Endothelial cell of umbilical vein (primary cell): ENCODE measurements at places on chromosomes 7 and 10. TPM values are rescaled to one million over a fixed set of nuclear protein-coding genes. Genes with fewer than 3 reads are reported as not detected.

DNA sequence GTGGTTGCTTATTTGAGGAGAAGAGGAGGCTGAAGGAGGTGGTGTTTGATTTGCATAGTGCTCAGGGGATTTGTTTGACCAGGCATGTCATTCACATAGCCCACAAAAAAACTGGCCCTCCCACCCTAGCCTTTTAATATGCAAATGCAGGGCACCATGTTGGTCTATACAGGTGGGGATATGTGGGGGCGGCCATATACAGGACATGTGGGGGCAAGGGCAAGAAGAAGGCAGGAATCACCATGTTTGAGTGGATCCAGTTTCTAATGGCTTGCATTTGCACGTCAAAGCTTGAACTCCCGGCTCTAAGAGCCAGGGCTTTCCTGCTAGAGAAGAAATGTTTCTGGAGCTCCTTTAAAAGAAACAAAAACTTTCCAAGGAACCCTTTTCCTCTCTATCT is 541.0 kb downstream of the ZWINT start:
- no peaks in the 10 kb centered on the region for H3K4me1 ChIP-seq
- no peaks in the 10 kb centered on the region for H3K36me3 ChIP-seq
- H3K27me3 ChIP-seq, result no peaks in the 10 kb centered on the region

DNA sequence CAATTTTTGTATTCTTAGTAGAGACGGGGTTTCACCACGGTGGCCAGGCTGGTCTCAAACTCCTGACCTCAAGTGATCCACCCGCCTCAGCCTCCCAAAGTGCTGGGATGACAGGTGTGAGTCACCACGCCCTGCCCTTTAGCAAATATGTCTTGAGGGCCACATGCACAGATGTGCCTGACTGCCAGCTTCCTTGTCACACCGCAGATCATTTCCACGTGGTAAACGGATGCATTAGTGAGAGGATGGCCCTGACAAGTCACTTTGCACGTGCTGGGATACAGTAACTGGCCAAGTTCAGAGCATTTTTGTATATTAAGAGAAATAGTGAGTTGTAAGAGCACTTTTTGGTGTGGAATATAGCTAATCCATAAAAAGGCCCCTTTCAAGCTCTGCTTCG is 44.3 kb upstream of the FAM180A start:
- H3K4me3 ChIP-seq, result no peak overlapping the region
- DNase-seq, result no peak
- no peaks in the 10 kb centered on the region for H3K27me3 ChIP-seq
- H3K27ac ChIP-seq, result no peak overlapping the region

DNA sequence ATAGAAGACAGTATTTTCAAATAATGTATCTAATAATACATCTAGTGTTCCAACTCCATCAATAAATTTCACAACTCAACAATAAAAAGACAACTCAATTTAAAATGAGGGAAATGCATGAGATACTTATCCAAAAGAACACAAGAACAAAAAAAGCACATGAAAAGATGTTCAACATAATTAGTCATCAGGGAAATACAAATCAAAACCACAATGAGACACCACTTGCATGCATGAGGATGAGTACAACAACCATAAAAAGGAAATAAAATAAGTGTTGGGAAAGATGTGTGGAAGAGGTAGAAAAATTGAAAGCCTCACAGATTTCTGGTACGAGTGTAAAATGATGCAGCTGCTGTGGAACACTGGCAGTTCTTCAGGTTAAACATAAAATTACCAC is 111.6 kb upstream of the PTPRZ1 start:
- no peak for DNase-seq
- no peaks in the 10 kb centered on the region for H3K27me3 ChIP-seq
- H3K27ac ChIP-seq, result no peak overlapping the region

DNA sequence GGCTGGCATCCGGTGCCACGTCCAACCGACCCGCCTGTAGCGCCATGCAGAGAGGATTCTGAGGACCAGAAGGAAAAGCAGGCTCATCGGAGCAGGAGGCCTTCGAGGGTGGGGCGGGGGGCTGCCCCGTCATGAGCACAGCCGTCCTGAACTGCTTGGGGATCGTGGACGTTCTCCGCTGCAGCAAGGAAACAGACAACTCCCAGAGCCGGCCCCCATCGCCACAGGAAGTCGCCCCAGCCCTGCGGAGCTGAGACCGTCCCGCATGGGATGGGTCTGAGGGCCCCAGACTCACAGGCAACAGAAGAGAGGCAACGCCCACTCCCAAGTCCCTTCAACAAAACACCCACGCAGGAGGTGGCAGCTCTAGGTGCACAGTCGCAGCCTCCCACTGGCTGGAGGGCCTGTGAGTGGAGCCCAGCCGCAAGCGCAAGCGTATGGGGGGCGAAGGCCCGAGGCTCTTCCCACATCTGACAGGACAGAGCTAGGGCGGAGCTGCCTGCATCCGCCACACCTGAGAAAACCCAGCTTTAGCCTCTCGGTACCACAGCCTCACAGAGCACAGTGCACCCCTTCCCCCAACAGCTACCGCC is 64.7 kb upstream of the TNRC18 start:
- H3K4me1 ChIP-seq, result peaks cover 4% of the 10 kb centered on the region
- DNase-seq, result no peak
- H3K4me3 ChIP-seq, result no peak overlapping the region

DNA sequence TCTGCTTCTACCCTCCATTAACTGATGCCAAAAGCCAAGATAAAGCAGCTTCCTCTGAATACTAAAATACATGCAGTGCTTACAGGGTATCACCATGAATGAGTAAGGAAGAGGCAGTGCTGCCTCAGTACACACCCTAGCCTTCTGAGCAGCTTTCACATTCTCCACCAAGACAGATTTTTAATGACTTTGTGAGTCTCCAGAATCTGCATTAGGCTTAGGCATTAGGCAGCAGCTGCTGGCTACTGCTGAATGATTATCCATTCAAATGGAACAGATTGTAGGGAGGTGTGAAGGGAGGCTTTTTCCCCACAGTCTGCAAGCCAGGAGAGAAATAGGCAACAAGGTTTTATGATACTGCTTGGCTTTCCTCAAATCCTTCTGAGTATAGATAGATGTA is 1226.7 kb upstream of the LRRN3 start:
- no peaks in the 10 kb centered on the region for H3K4me1 ChIP-seq
- H3K27me3 ChIP-seq, result no peaks in the 10 kb centered on the region

- H3K4me1 ChIP-seq, result peaks cover 9% of the 10 kb centered on the region
- no peaks in the 10 kb centered on the region for H3K27me3 ChIP-seq
- DNase-seq, result no peak
- peak overlapping the region; percentile 91 for H3K4me3 ChIP-seq
- peak overlapping the region; percentile 64 for H3K27ac ChIP-seq
Measured at GRCh38 chr7:99465421-99465768, 572 bp downstream of the ATP5MF start.

GRCh38 chr7:25597946-25598345 is 369.7 kb upstream of the NPVF start:
- no peak for DNase-seq
- no peaks in the 10 kb centered on the region for H3K4me1 ChIP-seq

- H3K36me3 ChIP-seq, result no peaks in the 10 kb centered on the region
- H3K27ac ChIP-seq, result no peak overlapping the region
- H3K4me1 ChIP-seq, result no peaks in the 10 kb centered on the region
- no peak for DNase-seq
- no peaks in the 10 kb centered on the region for H3K27me3 ChIP-seq
Measured at GRCh38 chr10:4088354-4089066, 303.5 kb upstream of the KLF6 start.

- no peaks in the 10 kb centered on the region for H3K4me1 ChIP-seq
- peaks cover 2% of the 10 kb centered on the region for H3K36me3 ChIP-seq
- no peaks in the 10 kb centered on the region for H3K27me3 ChIP-seq
- no peak overlapping the region for H3K27ac ChIP-seq
Measured at GRCh38 chr7:6128205-6128604, 97.0 kb downstream of the ANKRD61 start.

DNA sequence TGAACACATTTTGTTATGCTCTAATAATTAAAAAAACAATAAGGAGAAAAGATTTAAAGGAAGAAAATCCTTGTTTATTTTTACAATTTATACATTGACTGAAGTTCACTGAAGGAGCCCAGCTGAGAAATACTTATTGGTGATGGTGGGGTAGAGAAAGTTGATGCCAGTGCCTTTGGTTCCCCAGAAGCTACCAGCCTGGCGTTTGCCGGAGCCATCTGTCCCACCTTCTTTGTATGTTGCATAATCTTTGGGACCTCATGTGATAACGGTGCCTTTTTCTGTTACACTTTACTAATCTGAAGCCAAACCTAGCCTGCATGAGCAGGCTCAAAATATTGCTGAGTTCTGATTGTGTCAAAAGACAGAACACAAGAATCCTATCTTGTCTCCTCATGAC is 22.7 kb downstream of the ZNF365 start:
- H3K36me3 ChIP-seq, result no peaks in the 10 kb centered on the region
- H3K27me3 ChIP-seq, result no peaks in the 10 kb centered on the region
- no peak for DNase-seq

RBP4 gene
- not detected in 2 replicates for total RNA-seq

AASS gene
- 27.8 and 30.1 TPM in 2 replicates for total RNA-seq

DGKB gene
- 0.44 TPM in 1 of 2 replicates, not detected in the other for total RNA-seq

PSD gene
- 0.18 and 0.40 TPM in 2 replicates for total RNA-seq
